NCI-H2081 treated with DMSO at 0.1 percent for 48 hours (cell line): ENCODE measurements at places on chromosomes 16 and 17.

GRCh38 chr17:6597727-6598126 is 41.4 kb upstream of the PITPNM3 start:
- no peak for DNase-seq

DNA sequence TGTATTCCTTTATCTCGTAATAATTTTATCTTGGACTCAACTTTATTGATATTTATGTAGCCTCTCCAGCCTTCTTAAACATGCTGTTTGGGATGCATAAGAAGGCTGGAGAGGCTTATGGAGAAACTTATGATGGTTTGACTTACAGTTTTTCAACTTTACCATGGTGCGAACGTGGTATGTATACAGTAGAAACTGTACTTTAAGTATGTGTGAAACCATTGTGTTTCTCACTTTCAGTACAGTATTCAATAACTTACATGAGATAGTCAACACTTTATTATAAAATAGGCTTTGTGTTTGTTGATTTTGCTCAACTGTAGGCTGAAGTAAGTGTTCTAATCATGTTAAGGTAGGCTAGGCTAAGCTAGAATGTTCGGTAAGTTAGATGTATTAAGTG is 206.8 kb downstream of the SEC14L1 start:
- DNase-seq, result no peak

DNA sequence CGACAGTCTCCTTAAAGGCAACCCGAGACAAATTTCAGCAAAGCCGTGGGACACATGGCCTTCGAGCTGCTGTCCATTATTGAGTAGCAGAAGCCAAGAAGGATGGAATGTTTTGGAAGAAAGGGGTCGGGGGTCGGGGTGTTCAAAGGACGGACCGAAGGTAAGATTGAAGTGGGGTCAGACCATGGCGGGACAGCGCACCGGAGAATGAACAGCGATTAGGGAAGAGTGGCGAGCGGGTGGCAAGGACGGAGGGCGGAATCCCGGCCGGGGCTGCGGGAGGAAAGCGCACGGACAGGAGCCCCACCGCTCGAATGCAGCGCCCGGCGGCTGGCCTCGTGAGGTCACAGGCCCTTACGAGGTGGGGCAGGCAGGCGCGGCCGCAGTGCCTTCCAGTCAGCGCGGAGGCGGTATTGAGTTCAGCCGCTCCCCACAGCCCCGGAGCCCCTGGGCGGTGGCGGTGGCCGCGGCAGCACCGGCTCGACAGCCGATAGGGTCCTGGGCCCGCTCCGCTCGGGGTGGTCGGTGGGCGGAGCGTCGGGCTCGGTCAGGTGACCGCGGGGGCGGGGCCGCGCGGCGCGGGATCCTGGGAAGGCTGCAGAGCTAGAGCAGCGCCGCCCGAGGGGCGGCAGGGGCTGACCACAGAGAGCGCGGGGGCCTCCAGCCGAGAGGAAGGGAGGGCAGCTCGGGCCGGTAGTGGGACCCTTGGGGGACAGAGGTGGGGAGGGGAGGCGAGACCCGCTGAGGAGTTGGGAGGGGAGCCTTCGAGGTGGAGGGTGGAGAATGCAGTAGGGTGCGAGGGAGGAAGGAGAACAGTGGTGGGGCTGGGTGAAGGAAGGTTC is at the start of gene EFCAB13:
TSS of gene EFCAB13 (plus strand) at position 574 of the 842 bp plus-strand sequence. CDS start 4,399 bp downstream, outside the sequence.
- DNase-seq, result peak; percentile 27

DNA sequence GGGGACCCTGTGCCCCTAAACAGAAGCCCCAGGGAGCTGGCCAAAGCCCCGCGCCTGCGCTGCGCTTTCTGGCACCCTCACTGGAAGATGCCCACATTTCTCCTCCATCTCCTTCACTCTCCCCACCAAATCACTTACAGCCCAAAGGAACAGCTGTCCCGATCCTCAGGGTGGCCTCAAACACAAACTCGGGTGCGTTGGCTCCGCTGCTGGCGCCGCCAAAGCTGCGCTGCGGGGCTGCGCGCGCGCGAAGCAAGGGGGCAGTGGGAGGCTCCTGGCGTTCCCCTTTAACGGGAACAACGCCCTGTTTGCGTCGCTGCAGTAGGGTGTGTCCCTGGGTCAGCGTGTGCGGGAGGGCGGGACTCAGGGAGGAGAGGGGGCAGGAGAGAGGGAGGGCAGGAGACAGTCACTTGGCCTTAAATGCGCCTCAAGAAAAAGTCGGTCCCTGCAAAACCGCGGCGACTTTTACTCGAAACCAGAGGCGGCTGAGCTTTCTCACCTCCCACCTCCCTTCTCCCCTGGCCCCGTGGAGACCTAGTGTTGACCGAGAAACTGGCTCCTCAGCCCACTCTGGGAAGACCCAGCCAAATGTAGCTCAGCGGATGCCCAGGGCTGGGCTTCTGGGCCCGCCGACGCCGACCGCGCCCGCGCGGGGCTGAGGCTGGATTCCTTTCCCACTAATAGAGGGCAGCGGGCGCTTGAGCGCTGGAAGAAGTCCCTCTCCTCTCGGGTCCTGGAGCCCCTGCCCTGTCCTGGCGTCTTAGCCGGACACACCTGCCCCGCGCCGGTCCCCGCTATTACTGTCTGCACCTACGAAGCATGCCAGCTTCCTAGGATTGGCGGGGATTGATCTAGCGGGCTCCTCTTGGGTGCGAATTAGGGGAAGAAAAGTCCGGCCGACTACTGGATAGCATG is 2.6 kb downstream of the PMP22 start:
- no peak for DNase-seq

GRCh38 chr17:31534223-31534888 is 142.9 kb downstream of the RAB11FIP4 start:
- no peak for DNase-seq

- DNase-seq, result no peak
These were observed 10.5 kb upstream of the ADAMTS18 start for GRCh38 chr16:77445324-77445723.

GRCh38 chr16:17983114-17983513 is 353.4 kb downstream of the NPIPA8 start:
- DNase-seq, result no peak

DNA sequence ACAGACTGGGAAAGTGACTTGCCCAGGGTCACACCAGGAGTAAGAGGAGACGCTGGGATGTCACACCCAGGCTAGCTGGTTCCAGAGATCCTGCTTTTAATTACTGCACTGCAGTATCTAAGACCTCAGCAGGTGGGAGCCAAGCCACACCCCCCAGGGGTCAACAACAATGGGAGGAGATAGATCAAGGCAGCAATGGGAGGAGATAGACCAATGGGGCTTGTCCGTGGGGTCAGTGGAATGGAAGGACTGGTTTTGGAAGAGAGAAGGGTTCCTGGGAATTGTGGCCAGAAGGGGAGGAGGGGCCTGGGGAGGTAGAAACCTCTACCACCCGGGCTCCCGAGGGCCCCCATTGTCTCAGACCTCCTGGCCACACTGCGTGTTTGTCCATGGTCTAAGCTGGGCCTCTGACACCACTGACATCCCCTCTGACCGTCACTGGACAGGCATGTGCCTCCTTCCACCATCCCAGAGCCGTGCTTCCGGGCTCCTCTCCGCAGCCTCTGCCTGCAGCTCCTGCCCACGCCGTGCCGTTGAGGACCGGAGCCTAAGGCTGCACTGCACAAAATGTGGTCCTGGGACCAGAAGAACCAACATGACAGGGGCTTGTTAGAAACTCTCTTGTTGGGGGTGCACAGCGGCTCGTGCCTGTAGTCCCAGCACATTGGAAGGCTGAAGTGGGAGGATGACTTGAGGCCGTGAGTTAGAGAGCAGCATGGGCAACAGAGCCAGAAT is 69.8 kb upstream of the RPH3AL start:
- no peak for DNase-seq

GRCh38 chr17:7792611-7793010 is 41.4 kb upstream of the KDM6B start:
- no peak for DNase-seq

- peak; percentile 39 for DNase-seq
These were observed 12.7 kb upstream of the CD300A start for GRCh38 chr17:74453665-74454196.

DNA sequence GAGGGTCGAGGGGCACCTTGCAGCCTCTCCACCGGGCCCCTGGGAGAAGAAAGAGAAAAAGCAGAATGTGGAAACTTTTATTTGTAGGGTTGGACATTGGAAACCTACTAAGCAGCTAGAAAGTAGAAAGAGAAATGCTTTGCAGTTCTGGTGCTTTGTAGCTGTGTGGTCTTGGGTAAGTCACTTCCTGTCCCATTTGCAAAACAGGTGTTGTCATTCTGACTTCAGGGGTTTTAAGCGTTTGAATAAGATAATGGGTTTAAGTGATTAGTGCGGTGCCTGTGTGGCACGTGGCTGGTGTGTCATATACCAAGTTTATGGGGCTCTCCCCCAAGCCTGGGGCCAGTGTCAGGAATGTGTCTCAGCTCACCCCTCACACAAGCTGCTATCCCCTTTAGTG is 1.6 kb downstream of the CA4 start:
- no peak for DNase-seq

DNA sequence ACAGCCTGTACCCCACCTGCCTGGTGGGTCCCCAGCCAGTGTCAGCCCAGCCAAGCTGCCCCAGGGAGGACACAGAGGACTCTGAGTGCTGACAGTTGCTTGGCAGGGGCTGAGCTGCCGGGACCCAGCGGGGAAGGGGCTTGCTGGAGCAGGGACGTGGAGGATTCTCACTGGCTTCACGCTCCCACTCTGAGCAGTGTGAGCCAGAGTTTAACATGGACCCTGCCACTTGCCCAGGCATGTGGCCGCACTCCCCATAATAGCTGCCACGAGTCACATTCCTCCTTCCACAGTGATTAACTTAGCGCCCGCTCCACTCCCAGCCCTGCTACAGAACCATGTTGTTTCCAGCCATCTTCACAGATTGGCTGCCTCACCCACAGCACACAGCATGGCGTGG is 31.2 kb downstream of the SREBF1 start:
- no peak for DNase-seq

DNA sequence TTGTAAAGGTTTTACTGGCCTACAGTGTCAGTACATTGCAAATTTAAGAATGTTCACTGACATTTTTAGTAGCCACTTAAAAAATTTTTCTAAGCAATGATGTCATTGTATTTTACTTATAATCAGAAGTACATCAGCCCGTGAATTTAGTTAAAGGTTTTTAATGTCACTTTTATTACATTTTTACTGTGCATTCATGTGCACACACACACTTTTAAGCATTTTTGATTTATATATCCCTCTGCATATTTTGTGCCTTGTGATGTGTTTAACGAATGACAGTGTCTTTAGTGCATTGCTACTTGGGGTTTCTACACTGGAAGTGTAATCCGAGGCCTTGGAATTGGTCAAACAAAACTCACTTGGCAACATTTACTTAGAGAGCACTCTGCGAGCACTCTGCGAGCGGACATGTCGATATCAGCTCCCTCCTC is 190.4 kb downstream of the WWOX start:
- DNase-seq, result no peak

- no peak for DNase-seq
These were observed 44.9 kb downstream of the TMEM235 start for GRCh38 chr17:78276098-78276887.

DNA sequence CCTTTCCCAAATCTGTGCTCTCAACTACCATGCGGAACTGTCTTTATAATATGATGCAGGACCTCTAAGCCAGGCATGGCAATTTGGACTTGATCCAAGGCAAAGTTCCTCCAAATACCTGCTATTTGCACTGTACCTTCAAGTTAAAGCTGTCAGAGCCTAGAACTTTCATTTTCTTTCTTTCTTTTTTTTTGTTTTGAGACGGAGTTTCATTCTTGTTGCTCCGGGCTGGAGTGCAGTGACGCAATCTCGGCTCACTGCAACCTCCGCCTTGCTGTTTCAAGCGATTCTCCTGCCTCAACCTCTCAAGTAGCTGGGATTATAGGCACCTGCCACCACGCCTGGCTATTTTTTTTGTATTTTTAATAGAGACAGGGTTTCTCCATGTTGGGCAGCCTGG is 51.7 kb downstream of the ARHGAP27 start:
- no peak for DNase-seq

DNA sequence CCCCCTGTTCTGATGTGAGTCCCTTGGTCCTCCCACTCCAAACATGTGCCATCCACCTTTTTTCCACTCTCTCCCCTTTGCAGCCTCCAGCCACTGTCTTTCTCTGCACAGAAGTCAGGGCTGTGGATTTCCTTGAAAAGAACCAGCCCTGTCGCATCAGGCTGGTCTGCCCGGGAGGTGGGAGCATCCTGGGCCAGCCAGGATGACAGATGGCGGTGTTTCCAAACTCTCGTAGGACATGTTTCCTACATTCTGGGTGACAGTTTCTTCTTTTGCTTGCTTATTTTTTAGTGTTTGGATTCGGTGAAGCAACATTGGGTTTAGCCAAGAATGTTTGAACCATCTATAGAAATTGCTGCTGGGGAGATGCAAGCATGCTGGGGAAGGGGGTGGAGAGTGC is 100.8 kb downstream of the CCDC182 start:
- DNase-seq, result no peak

DNA sequence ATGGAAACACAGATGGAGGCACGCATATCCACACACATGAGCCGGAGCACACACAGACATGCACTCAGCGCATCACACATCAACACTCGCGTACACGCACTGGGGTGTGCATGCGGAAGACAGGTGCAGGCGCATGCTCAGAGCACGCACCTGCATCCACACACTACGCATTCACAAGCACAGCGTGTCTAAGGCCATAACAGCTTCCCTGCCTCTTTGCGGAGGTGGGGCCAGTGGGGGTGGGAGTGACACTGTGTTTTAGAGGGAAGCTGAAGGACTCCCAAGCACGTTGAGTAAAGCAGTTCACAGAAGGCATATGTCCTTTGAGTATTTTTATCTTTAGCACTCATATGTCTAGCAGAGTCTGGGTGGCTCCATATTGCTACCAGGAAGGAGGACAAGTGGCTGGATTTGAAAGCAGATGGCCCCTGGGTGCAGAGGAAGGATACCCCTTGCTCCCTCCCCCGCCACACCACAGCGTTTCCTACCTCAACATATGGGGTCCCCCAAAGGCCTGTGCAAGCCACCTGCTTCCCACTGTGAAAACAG is 68.6 kb upstream of the TOB1 start:
- no peak for DNase-seq

DNA sequence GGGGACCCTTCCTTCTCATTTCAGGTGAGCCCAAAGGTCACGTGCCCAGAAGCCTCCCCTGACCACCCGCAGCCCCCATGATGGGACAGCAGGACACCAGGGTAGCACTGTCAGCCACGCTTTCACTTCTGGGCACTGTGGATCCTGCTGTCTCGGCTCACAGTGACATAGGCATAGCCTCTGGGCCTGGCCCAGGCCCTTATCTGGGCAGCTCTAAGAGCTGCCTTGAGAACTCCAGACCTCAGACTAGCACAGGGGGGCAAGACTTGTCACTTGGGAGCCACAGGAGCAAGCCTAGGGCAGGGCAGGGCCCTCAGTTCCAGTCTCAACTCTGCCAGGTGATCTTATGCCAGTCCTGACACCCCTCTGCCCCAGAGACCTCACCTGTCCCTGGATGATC is 4.7 kb downstream of the NATD1 start:
- no peak for DNase-seq

- no peak for DNase-seq
These were observed 21.4 kb downstream of the CDRT4 start for GRCh38 chr17:15446036-15446435.

GRCh38 chr17:34130544-34130943 is 124.5 kb upstream of the CCL2 start:
- no peak for DNase-seq

DNA sequence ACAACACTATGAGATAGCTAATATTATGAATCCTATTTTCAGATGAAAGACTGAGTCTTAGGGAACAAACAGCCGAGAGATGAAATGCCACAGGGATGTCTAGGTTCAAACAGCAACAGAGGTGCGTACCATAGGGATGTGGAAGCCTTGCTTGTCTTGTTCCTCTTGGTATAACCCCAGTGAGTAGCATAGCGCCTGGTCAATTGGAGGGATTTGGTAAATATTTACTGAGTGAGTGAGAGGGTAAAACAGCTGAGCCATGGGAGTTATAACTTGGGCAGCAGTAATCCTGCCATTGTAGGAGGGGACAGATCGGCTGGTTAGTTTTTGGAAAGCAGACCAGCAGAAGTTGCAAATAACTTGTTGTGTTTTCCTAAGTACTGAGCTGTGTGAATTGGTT is 80.2 kb downstream of the WWOX start:
- DNase-seq, result no peak
